WTC11 (cell line): ENCODE measurements at places on chromosomes 7 and 10.
A peak's percentile ranks its signal among the peaks of the same experiment; 100 is the strongest.

GRCh38 chr7:92313055-92313454 is 67.3 kb downstream of the ANKIB1 start:
- no peak for DNase-seq

DNA sequence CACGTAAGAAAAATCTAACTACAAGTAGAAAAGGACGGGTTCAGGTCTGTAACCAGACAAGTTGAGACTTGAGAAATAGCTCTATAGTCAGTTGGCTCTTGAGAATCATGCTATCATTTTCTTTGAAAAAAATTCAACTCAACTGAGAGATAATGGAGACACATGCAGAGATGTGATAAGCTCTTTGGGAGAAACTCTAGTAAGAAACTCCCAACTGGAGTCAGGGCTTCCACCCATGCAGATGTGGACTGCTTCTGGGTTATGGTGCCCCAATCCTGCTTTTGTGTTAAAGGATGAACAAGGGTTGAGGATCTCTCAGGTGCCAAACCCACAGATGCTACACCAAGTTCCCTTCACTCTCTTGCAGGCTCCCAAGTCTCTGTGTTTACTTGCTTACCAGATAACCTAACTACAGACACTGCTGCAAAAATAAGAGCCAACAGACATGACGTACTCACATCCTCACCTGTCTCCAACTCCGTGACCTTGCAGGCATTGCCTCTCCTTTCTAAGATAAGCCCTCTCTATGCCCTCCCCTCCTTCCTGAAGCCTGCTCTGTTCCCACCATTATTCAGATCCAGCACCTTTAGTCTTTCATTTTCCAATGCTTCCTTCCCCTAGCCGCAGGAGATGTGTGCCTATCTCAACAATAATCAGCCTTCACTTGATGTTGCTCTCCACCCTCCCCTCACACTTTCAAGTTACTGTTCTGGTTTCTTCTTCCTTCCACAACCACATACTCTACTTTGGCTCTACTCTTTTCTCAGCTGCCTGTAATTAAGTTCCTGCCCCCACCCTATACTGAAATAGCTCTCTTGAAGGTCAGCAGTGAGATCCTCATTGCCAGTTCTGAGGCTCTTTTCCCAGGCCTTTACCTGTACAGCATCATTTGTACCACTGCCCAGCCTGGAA is 130.0 kb downstream of the ICA1 start:
- DNase-seq = no peak

GRCh38 chr10:48389272-48389671 is 82.8 kb downstream of the MAPK8 start:
- no peak for DNase-seq

DNA sequence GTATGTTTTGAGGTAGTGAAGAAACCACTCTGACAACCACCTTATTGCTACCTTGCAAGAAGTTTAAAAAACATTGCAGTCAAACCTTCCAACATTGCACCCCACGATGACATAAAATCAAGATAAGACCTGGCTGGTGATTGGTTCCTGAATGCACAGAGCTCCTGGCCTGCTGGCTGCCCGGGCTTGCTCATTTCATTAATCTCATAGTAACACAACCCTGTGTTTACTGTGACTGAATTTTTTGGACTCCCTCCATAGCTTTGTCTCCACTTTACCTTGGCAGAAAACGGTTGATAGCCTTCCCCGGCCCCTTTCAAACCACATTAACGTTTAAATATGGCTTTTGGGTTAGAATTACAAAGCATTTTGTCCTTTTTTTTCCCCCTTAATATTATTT is 27.5 kb downstream of the VWA2 start:
- DNase-seq = no peak

DNA sequence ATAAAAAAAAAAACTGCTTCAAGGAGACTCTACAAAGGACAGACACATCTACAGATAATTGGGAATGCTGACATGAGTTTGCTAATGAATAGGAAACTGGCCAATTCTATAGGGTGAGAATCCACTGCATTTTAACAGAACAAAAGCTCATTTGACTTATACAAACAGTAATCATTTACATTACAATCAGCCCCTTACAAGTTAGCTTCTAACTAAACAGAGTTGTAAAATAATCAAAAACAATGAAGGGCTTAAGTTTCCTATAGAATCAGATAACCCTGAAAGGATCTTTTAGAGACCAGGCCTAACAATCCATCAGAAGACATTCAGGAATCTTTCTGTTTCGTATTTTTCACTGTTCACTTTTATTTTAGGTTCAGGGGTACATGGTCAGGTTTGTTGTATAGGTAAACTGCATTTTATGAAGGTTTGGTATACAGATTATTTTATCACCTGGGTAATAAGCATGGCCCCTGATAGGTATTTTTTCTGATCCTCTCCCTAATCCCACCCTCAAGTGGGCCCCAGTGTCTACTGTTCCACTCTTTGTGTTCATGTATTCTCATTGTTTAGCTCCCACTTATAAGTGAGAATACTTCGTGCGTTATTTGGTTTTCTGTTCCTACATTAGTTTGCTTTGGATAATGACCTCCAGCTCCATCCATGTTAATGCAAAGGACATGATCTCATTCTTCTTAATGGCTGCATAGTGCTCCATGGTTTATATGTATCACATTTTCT is 131.3 kb upstream of the NOBOX start:
- no peak for DNase-seq

- no peak for DNase-seq
Measured at GRCh38 chr10:3869036-3869435, 84.0 kb upstream of the KLF6 start.

DNA sequence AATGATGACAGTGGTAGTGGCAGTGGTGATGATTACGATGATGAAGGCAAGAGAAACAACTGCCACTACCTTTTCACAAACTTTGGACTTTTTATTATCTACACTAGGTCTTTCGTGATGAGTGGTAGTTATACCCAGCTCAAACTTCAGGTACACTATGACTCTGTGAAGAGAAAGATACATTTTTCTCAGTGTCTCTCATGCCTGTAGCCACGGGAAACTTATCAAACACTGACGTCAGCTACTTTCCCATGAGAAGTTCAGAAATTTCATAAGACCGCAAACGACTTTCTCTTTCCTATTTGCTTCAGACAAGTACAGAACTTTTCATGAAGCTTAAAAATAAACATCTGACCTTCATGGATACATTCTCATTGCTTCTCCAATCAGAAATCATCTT is 57.0 kb downstream of the CALD1 start:
- no peak for DNase-seq

DNA sequence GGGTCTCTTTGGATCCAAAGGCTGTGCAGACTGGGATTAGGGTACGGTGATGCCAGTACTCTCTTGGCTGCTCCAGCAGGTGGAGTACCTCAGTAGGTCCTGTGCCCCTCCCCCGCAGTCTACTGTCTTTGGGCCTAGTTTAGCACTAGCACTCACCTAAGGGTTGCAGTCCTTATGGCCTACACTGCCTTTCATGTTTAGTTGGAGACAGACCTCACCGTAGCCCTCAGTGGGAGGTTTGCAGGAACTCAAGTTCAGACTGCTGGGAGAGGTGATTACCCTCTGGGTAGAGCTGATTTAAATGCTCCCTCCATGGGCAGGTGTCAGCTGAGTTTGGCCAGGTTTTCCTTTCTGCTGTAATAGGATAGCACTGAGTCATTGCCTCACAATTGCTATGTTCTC is 210.8 kb upstream of the TMEM196 start:
- peak; percentile 50 for DNase-seq

DNA sequence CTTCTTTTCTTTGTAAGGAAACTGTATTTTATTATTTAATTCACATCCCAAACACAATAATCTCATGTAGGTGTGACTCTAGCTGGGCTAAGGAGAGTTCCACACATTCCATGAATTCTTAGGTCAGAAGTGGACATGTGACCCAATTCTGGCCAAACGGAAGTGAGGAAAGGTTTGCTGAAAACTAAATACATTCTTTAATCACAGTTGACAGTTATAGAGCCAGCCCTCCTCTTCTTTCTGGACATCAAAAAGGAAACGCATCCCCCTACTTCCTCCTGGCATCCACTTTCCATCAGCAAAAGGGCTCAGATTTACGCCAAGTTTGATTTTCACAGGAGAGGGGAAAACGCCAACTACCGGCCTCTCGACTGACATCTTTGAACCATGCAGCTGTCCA is 774.4 kb upstream of the POM121L12 start:
- DNase-seq = no peak

GRCh38 chr7:30521532-30521931 is 16.9 kb upstream of the GGCT start:
- DNase-seq = no peak

- no peak for DNase-seq
Measured at GRCh38 chr7:134752006-134752760, 27.3 kb upstream of the CALD1 start.

DNA sequence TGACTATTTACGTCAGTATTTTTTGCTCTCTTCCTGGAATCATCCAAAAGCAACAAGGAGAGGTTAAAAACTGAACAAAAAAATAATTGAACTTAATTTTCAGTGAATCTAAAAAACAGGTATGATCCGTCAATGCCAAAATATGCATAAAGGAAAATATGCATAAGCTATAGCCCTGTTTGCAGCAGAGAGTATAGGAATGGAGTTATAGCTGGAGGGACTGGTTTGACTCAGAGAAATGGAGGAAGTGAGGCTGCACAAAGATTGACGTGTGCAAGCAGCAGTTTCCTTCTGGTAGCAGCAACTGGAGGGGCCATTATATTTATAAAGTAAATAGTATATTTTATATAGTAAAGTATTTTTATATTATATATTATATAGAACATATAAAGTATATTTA is 37.1 kb downstream of the GNG11 start:
- DNase-seq = no peak

- DNase-seq = no peak
Measured at GRCh38 chr7:25289518-25289917, 61.2 kb upstream of the NPVF start.

GRCh38 chr7:121020249-121020988 is 31.9 kb downstream of the CPED1 start:
- no peak for DNase-seq

DNA sequence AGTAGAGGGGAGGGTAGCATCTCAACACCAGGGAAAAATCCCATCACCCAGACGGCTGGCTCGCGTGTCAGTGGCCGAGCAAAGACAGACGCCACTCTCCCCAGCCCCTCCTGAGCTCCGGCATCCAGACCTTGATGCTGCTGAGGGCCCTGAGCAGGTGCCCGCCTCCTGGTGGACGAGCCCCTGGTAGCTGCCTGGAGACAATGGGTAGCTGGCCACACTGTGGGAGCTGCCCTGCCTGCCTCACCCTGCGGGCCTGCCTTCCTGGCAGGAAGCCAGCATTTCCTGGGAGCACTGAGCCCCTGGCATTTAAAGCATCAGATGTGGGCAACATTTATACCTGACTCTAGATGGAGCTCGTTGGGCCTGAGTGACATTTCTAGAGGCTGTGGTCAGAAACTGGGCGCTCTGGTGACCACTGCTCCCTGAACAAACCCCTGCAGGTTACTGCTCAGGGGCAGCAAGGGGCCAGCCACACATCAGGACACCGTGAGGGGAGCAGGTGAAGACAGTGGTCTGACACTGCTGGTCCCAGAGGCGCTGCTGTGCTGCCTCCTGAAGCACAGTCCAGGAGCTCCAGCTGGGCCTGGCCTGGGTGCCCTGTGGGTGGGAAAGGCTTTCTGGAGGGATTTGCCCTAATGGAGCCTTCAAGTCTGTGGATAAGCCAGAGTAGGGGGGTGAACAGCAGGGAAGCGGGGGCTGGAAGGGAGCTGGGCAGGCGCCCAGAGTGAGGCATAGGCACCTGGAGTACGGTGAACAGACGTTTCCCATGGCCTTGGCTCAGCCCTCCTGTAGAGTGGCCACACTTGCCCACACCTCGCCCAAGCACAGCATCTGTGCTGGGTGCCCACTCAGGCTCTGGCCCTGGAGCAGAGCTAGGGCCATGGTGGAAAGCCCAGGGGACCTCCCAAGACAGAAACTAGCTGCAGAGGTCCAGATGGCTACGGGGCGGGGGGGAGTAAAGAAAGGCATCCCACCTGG is 138.7 kb downstream of the MAPK8 start:
- no peak for DNase-seq

DNA sequence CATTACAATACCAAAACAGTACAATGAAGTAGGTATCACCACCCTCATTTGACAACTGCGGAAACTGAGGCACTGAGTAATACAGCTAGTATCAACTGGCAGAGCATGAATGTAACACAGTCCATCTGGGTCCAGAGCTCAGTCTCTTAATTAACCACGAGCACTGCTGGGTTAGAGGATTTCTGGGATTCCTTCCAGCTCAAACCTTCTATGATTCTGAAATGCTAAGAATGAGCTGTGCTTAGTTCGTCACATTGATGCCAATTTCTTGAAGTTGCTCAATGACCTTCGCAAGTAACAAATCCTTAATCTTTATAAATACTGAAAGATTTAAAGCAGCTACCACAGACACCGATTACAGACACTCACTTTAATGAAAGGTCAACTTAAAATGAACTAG is 62.5 kb downstream of the SGMS1 start:
- DNase-seq = no peak

- no peak for DNase-seq
Measured at GRCh38 chr7:124700655-124701054, 64.9 kb downstream of the GPR37 start.

- no peak for DNase-seq
Measured at GRCh38 chr7:112012242-112012641, 194.0 kb downstream of the DOCK4 start.

- DNase-seq = no peak
Measured at GRCh38 chr10:121053151-121053550, 202.0 kb downstream of the WDR11 start.

DNA sequence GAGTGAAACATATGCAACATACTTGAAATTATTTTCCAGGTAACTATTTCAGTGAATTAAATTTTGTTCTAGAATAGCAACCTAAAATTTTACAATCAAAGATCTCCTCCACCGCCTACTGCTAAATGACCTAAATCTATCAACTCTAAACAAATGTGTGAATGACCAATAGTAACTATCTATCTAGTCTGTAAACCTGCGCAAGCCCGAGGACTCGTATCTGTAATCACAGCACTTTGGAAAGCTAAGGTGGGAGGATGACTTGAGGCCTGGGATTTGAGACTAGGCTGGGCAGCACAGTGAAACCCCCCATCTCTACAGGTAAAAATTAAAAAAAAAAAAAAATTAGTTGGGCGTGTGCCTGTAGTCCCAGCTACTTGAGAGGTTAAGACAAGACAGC is 83.0 kb downstream of the NEBL start:
- DNase-seq = no peak

DNA sequence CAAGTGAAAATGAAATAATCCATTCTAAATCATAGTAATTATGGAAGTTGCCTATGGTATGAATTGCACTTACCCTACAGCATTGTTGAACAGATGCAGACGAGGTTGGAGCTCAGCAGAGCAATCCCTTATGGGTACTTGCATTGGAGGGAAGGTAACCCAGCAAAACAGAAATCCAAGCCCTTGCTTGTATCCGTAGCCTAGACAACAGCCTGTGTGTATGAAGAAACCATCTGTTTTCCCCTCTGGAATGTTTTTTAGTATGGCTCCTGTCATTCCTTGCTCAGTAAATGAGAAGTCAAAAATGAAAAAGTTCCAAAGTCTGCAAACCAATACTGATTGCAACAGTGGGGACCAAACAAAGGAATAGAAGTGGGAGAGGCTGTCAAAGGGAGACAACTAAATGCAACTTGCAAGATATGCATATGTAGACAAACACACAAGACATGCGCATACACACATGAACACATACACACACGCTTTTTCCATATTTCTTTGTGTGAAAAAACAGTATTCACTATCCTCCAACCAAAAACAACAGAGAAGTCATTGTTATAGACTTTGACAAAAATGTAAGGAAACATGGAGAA is 260.8 kb downstream of the DYNC1I1 start:
- no peak for DNase-seq
